Activated naive CD4-positive, alpha-beta T cell (primary cell): ENCODE measurements at places on chromosomes 7 and 10.
A peak's percentile ranks its signal among the peaks of the same experiment; 100 is the strongest.

DNA sequence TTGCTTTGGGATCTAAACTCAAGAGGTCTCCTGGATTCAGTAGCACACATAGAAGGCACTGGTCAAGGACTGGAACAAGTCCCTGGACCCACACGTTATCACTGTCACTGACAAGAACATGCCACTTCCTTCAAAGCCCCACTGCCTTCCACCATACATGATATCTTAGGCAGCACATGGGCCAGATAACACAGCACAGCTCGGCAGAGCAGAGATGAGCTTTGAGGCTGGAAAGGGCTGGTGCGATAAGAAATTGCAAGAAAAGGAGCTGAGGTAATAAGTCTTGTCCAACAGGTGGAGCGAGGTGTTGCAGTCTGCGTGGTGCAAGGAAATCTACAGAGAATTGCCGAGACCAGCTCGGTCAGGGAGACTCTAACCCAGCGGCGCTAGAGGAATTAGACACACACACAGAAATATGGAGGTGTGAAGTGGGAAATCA lies 139.8 kb upstream of the CDK13 start:
- DNase-seq = no peak

- peak; percentile 16 for DNase-seq
Observed at GRCh38 chr7:139034855-139035585, 822 bp downstream of the ZC3HAV1L start.

GRCh38 chr10:75104842-75105241 lies 6.6 kb upstream of the SAMD8 start:
- DNase-seq = no peak

DNA sequence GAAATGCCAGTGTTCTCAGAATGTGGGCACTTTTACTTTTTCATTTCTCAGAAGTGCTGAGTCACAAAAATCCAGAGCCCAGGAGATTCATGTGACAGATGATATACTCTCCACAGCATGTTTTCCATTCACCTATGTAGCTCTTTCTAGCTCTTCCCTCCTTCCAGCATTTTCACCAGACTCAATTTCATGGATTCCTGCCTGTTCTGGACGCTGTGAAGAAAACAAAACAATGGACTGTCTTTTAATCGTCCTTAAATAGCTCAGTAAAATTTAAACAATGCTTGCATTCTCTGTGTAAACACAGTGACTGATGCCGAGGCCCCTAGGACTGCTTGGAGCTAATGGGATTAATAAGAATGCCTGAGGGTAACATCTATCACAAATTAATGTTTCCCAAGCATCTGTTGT lies 25.5 kb downstream of the ZNF713 start:
- no peak for DNase-seq

- no peak for DNase-seq
Observed at GRCh38 chr10:69242040-69242851, 22.1 kb downstream of the HKDC1 start.

DNA sequence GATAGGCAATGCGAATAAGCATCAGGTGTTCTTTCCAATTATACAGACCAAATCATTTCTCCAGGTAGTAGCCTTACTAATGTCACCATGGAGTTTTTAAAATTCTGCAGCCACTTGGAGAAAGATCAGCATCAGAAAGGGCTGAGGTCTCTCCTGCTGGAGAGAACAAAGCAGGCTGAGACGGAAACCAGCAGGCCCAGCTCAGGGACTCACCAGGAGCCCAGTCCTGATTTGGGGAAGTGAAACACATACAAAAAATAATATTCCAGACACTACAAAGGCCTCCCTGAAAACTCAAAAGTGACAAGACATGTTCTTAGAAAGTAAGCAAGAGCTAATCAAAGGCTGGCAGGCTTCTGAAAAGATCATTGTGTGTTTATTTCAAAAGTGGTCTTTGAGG lies 207.1 kb upstream of the GHITM start:
- no peak for DNase-seq

DNA sequence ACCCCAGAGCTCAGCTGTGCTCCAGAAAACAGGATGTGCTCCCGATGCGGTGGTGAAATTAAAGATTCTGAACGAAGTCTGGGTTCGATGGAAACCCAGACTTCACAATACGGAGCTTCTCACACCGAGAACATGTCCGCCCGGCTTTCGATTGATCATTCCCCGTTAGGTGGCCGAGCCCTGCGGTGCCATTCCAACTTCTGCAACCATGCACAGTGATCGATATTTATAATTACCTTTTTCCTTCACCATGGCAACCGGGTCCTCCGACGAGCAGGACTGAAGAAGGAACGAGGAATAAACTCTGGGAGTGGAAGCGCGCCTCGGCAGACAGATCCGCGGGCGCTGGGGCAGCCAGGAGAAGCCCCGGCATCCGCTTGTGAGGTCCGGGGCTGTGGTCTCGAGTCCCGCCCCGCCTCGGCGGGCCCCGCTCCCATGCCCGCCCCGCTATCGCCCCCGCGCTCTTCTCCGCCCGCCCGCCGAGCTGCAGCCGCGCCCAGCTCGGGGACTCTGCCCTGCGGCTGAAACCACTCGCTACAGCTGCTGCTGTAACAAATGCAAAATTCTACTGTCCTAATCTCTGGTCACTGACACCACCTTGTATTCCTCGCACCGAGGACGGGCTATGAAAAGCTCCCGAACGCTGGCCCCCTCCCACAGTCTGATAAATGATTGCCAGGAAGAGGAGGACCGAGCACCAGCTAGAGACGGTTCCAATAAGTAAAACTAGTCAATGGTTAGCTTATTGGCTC lies 26.2 kb downstream of the ABLIM1 start:
- DNase-seq = no peak

DNA sequence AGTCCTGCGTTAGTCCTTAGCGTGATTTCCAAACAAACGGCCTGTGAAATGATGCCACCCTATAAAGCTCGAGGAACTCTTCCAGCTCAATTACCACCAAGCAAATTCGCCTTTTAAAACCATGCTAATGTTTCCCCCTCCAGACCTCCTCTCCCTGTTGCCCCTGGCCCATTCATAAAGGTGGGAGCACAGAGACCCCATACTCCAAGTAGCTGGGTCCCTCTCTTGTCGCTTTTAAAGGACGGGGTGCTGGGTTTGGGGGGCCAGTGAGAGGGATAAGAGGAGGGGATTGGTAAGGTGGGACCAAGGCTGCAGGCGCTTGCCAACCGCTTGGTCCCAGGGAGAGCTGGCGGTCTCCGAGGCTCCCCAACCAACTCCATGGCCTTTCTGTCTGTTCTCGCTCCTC lies 1.2 kb downstream of the HMX2 start:
- DNase-seq = no peak

DNA sequence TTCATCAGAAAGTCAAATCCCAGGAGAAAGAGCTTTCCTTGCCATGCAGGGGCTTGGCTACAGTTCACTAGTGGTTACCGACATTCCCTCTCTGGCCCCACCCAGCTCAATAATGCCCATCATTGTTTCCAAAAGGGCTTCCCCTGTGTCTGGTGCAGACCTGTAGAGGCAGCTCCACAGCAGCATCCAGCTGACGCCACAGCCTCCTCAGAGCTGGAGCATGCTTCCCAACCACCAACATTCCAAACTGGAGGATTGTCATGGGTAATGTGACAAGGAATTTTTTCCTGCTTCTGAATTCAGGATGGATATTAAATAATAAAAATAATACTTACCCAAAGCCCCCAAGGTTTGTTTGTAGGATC lies 77.4 kb downstream of the ZNF365 start:
- no peak for DNase-seq

- DNase-seq = no peak
Observed at GRCh38 chr7:74058486-74058885, 25.1 kb upstream of the LIMK1 start.

GRCh38 chr10:124715439-124715838 lies 28.7 kb downstream of the FAM53B start:
- no peak for DNase-seq

DNA sequence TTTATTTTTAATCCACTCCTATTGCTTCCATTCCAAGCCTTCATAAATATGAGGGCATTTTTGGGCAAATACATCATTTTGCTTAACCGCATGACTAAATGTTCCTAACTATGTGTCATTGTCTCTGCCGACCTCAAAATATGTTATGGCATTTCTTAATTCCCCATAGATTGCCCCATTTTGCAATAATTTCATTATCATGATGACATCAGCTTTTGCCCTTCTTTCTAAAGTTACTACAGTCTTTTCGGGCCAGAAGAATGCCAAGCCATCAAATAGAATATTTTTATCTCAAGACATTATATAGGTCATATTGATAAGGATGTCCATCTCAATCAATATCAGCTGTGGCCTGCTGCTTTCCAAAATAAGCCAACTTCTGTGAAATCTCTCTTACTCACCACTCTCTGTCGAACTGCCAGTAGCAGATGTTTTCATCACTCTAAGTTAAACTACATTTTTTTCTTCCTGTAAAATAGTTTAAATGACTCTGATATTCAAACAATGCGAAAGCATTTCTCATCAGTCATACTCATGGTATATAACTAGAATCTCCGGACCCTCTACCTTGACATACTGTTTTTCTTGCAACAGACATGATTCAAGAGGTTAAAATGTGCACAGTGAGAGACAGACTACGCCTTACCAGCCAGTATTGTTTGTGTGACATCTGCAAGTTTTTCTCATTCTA lies 1254.6 kb upstream of the CELF2 start:
- no peak for DNase-seq

DNA sequence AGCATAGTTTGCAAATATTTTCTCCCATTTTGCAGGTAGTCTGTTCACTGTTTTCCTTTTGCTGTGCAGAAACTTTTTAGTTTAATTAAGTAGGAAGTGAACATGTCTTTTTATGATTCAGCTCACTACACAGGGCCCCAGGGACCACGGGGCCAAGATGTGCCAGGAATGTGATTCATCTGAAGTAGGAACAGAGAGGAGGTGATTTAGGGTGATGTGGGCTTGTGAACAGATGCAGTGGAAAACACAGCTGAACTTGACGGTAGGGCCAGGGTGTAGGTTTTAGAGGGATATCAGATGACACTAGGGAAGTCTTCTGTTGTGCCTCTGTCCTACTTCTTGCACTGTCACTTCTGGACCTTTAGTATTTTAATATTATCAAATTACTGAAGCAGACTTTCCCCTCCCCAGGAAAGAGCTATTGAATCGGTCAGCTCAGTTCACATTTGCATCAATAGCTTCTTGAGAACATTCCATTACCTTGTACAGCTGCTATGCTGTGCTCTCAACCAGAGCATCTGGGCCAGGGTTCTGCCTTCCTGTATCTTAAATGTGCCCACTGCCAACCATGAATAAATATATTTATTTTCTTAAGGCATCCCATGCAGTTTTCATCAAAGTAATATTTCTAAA lies 96.9 kb downstream of the OSBPL3 start:
- DNase-seq = no peak

DNA sequence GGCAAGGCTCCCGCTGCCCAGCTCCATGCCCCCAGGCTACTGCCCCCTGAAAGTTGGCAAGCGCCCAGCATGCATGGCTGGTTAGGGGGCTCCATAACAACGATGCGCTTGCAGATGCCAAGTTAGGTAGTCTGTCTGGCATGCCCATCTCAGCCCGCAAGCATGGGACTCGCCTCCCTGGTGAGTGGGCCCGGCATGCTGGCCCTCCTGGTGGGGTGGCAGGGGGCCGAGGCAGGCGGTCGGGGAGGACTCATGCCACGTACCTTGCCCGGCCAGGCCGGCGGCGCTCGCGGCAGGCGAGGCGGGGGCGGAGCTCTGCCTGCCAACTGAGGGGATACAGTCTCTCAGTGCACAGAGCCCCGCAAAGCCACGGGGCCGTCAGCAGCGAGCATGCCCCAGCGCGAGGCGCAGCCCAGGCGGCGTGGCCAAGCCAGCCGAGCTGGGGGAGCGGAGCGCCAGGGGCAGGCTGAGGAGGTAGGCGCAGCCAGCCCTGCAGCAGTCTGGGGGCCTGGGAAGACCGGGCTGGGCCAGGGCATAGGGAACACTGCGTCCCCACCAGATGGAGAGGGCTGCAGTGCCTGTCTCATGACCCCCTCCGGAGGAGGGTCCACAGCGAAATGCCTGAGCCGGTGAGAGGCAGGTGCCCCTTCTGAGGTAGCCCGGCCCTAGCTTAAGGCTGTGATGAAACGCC lies 28.0 kb upstream of the NDST2 start:
- DNase-seq = no peak

- no peak for DNase-seq
Observed at GRCh38 chr7:123657304-123657685, 1.6 kb downstream of the LMOD2 start.

DNA sequence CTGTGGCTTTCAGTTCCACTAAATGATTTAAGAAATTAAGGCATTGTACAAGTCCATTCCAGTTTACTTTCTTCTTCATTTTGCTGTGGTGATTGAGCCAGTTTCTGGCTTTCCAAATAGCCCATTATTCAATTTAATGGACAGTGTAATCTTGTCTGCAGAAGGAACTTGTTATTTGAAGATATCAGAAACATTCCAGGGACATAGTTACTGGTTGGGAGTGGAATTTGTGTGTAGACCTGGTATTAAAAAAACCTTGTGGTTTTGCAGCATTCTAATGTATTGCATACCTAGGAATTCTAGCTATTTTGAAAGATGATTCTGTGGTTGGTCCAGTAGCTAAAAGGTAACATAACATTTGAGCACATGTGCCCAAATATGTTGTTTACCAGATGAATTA lies 72.2 kb downstream of the MCU start:
- DNase-seq = no peak

DNA sequence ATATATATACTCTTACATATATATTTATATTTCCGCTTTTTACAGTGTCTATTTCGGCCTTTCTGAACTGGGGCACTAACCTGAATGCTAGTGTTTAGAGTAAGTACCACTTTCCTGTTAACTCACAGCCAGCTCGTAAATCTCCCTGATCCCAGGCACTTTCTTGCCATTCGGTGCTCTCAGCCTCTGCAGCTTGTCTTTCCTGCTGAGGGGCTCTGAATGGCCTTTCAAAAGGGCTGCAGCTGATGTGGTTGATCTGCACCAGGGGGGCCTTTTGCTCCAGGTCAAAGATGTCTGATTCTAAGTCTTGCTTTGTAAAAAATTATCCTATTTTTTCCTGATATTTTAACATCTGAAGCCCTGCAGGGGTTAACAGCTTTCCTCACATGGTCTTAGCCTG lies 25.5 kb upstream of the HPS1 start:
- DNase-seq = no peak

- DNase-seq = no peak
Observed at GRCh38 chr7:3896169-3896765, 595.2 kb downstream of the SDK1 start.

DNA sequence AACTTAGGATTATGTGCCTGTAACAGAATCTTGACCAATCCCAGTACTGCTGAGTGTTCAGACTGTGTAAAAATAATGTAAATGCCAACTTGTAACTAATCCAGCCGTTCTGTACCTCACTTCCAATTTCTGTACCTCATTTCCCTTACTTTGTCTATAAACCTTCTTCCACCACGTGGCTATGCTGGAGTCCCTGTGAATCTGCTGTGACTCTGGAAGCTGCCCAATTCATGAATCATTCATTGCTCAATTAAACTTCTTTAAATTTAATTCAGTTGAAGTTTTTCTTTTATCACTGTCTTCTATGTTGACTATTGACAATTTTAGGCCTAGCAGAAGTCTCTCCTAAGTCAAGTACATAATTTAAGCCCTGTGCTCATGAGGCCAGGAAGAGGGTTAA lies 215.3 kb upstream of the RHOBTB1 start:
- no peak for DNase-seq

GRCh38 chr7:105213611-105214010 lies 175.1 kb downstream of the SRPK2 start:
- no peak for DNase-seq
